ENCODE measurements at places on chromosomes 6 and 20.

DNA sequence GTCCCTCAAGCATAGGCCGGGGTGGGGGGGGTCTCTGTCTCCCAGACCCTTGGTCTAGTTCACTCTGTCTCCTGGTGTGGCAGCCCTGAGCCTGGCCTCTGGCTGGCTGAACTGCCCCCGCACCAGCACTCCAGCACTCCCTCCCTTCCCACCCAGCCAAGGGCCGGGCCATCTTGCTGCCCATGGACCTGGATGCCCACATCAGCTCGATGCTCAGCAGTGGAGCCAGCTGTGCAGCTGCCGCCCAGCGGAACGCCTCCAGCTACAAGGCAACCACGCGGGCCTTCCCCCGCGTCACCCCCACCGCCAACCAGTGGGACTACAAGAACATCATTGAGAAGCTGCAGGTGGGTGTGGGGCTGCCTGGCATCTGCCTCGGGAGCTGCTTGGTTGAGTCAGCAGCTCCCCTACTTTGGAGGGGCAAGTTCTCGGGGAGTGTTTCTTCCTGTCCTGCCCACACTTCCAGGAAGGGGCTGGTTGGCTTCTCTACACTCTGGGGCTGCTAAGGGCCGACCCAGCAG, 28.4 kb downstream of the UQCC2 start:
- no peak for DNase-seq

DNA sequence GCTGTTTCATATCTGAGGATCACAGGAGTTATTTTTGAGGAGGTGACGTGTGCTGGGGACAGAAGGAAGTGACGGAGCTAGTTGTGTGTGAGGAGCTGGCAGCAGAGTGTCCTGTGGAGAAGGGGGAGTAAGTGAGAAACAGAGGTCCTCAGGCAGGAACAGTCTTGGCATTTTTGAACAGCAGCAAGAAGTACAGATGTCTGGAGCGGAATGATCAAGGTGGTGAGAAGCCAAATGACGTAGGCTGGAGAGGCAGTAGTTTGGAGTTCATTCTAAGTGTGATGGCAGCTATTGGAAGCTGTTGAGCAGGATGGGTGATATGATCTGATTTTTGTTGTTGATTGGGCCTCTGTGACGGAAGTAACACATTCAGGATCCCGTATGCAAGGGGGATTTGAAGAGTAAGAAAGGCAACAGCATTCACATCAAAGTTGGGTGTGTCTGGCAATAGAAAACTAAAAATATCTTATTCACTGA, 52.3 kb downstream of the SOBP start:
- no peak for DNase-seq

GRCh38 chr6:89950879-89951391, 56.7 kb downstream of the GJA10 start:
- DNase-seq: no peak

DNA sequence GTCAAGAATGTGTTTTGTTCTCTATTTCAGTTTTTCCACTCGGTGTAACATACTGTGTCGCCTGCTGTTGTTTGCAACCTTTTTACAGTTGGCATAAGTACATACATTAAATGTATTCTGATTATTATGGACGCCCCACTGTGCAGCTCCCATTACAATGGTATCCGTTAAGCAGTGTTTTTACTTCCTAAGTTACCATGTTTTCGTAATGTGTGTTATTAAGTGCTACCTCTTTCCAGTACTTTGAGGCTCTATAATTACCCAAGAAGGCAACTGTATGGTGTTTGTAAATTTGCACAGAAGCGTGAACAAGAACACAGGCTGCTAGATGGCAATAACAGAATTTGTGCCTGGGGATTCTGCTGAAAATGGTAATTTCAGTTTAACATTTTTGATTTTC, 568.0 kb upstream of the MARCKS start:
- peak; percentile 14 for DNase-seq

GRCh38 chr6:134835993-134836392, 113.9 kb downstream of the ALDH8A1 start:
- no peak for DNase-seq

DNA sequence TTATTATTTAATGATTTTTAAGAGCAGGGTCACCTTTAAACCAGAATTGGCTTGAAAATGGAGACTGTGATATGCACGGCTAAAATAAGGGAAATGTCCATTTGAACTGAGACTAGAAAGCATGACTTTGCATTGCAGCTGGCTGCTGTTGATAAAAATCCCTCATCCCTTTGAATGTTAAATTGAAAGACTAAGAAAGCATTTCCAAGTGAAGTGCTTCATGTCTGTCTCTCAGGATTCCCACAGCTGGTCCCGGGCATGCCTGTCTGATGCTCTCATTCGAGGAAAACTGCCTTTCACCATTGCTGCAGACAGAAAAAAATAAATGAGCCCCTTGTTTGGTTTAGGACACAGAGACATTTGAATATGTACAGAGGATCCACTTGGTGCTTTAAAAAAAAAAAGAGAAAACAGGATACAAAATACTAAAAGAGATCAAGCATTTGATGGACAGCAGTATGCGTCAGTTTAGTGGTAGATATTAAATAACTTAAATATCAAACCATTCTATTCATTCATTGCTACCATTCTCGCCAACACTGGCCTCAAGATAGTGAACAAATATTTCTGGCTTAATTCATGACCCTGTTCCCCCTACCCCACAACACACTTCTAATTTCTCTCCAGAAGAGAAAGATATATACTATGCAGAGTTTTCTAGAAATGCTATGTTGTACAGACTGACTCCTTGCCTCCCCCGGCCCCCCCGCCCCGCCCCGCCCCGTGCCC, 55.0 kb downstream of the TBC1D7 start:
- no peak for DNase-seq

DNA sequence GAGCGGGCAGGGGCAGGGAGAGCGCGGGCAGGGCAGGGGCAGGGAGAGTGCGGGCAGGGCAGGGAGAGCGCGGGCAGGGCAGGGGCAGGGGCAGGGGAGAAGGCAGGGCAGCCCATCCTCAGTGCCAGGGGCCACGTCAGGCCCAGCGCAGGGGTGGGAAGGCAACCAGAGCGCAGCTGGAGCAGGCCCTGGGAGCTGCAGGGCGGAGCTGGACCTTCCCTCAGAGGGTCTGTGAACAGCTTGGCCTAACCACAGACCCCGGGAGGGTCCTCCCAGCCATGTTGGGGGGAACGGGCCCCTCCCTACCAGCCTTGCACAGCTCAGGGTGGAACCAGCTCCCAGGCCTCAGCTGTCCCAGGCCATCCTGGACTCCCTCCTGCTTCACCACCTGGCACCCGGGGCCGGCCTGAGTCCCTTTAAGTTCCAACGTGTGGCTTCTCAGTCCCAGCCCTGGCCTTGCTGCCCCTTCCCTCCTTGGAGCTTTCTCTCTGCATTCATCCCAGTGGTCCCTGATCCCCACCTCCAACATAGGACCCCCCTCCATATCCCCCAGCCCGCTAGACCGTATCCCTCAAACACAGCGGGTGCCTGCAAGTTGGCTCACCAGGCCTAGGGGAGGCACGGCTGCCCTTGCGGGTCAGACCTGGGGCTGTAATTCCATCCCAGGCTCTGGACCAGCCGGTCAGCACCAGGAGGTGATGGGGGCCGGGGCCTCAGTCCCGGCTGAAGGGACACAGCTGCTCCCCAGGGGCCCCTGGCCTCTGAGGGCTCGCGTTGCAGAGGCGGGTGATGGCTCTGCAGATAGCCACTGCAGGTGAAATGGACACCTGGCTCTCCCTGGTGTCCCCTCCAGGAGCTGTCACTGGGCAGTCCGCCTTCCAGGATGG, 5.6 kb upstream of the ZBTB46 start:
- no peak for DNase-seq

Measured in NCI-H1930 (cell line).